ENCODE measurements at places on chromosomes 4 and X.

DNA sequence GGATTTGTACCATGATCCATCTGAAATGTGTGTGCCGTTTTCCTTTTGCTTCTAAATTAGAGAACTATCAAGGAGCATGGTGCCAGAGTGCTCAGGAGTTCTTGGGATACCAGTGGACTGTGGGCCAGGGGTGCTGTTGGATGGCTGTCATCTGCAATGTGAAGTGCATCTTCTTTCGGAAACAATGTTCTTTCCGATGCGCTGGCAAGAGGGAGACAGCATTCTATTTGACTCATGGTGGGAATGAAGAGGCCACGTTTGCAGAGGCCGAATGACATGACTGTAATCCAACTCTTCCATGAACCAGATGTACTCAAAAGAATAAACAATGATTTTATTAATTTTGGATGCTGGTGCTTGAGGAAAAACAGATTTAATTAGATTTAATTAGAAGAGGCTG is 45.5 kb downstream of the SORCS2 start:
- no peak for DNase-seq

DNA sequence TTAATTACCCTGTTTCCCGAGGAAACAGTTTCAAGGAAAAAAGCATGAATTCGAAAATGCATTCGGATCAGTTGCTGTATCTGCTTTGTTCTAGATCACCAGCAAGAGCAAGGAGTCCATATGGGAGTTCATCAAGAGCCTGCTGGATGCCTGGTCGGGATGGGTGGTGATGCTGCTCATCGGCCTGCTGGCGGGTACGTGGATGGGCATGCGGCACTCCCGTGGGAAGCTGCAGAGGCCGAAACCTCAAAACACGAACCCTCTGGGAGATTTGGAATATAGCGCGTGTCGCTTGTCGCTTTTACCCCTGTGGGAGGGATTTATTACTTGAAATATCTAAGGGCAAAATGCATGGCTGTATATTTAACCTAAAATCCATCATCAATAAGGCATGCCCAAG is 30.6 kb downstream of the CLCN4 start:
- DNase-seq = no peak

GRCh38 chr4:14152834-14153519 is 525.5 kb upstream of the BOD1L1 start:
- no peak for DNase-seq

- DNase-seq = no peak
Observed at GRCh38 chr4:71583971-71584370, 199.9 kb downstream of the GC start.

- DNase-seq = peak; percentile 72
Observed at GRCh38 chr4:13484749-13485221, 645 bp upstream of the RAB28 start.

GRCh38 chr4:155541716-155542115 is 124.9 kb upstream of the GUCY1A1 start:
- no peak for DNase-seq

DNA sequence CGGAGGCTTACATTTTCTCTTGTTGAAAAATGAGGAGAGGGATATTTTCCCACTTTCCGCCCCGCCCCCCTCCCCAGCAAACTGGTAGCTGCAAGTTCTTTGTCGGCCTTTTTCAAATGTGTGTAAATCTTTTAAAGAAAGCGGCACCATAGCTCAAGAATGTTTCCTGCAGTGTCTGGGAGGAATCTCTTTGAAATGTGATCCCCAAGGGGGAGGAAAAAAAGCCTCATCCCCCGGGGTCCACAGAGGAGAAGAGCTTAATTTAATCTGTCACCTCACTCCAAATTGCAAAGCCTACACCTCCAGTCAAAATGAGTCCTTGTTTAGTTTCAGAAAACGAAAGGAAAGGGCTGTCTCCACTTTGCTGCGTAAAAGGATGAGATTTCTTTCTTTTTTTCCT is 34.8 kb downstream of the ASMT start:
- DNase-seq = no peak

GRCh38 chr4:9988933-9989332 is 32.4 kb downstream of the SLC2A9 start:
- DNase-seq = no peak

GRCh38 chr4:81836716-81837115 is 365.0 kb upstream of the RASGEF1B start:
- DNase-seq = no peak

Measured in CD4-positive, alpha-beta T cell treated with Interleukin-12 subunit alpha and Interleukin-12 subunit beta, for 1 hour (primary cell).